ENCODE measurements at places on chromosomes 16 and 17.

- no peak for DNase-seq
Measured at GRCh38 chr16:15897121-15897780, 8.8 kb upstream of the CEP20 start.

DNA sequence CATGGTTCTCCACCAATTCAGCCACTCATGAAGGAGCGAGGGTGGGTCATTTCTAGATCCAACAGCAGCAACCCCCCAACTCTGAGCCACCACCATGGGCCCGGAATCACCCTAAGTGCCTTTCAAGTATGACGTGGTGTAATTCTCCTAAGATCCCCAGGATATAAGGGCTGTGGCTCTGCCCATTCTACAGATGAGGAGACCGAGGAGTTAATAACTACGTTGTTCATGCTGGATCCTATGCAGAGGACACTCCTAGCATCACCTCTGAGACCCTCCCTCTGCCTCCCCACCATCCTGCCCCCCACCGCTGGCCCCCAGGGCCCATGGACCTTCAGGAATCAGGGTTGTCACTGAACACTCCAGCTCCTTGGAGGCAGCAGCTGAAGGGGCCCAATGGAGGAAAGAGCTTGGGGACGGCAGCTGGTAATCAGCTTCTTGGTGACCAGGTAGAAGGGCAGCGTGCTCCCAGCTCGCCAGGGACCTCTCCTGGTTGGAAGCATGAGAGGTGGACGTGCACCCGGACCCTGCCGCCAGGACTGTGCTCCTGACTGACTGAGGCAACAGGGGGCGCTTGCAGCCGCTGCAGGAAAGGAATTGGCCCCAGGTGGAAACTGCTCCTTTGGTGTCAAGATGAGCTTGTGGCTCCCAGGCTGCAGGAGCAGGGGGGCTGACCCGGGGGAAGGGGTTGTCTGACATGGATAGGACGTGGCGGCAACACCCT, 28.2 kb upstream of the CACNG1 start:
- DNase-seq: no peak

GRCh38 chr17:77880711-77881450, 77.6 kb upstream of the TNRC6C start:
- no peak for DNase-seq

- no peak for DNase-seq
Measured at GRCh38 chr17:4386406-4386805, 19.9 kb upstream of the UBE2G1 start.

GRCh38 chr16:25553711-25554436, 137.9 kb upstream of the HS3ST4 start:
- no peak for DNase-seq

GRCh38 chr16:72764015-72764654, 283.8 kb downstream of the ZFHX3 start:
- no peak for DNase-seq

- DNase-seq: no peak
Measured at GRCh38 chr16:59289151-59289550, 555.0 kb upstream of the GOT2 start.

DNA sequence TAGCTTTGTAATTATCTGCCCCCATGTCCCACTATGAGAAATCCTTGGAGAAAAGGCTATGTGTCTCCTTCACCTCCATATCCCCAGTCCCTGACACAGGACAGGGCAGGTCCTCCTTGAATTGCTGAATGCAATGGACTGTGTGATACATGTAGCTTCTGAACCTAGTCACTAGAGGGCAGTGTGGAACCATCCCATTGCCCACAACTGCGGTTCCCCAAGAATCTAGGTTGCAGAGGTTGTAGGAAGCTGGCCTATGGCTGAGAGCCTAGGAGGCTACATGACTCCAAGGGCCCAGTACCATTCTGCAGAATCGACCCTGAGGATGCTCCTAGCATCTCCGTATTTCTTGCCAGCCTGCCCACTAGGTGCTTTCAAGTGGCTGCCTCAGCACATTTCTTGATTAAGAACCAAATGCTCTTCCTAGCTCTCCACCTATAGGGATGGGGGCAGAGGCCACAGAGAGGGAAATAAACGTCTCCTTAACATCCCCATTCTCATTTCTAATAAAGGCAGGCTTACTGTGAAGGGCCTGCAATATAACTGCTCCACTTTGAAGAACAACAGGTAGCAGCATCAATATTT, 394.0 kb downstream of the CA10 start:
- peak; percentile 59 for DNase-seq

DNA sequence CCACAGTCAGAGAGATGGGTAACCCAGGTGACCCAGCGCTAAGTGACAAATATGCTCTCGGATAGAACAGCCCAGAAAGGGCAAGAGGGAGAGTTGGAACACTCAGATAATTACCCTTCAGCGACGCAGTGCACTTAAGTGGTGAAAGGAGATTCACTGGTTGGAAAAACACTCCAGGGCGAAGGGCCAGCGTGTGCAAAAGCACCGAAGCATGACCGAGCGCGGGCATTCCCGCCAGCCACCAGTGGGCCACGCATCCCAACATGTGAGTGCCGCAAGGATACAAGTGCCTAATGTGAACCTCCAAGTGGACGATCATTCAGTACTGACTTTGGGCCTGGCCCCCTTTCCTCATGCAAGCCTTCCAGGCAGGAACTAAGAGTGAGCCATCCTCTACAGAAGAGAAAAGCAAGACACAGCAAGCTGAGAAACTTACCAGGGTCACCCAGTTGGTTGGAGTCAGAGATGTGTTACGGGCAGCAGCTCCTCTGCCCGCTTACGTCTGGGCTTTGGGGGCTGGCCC, 258.4 kb downstream of the C16orf95 start:
- no peak for DNase-seq

GRCh38 chr17:45225964-45226530, 4.4 kb downstream of the FMNL1 start:
- peak; percentile 97 for DNase-seq

DNA sequence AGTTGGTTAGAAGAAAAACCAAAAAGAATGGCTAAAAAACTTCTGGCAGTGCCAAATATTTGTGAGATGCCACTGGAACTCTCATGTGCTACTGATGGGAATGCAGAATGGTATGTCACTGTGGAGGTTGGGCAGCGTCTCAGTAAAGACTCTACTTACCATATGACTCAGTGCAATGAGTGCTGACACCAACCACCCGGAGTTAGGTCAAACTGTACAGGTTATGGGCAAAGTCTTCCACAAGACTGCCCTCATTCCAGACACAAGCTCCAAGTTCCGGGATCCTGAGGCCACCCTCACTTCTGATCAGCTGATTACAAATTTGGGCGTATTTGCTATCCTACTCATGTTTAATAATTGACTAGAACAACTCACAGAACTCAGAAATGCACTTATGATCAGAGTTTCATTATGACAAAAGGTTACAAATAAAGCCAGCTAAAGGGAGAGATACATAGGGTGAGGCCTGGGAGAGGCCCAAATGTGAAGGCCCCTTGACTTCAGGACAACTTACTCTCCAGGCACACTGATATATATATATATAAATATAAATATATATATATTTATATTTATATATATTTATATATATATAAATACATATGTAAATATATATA, 114.9 kb downstream of the TRIM37 start:
- no peak for DNase-seq

DNA sequence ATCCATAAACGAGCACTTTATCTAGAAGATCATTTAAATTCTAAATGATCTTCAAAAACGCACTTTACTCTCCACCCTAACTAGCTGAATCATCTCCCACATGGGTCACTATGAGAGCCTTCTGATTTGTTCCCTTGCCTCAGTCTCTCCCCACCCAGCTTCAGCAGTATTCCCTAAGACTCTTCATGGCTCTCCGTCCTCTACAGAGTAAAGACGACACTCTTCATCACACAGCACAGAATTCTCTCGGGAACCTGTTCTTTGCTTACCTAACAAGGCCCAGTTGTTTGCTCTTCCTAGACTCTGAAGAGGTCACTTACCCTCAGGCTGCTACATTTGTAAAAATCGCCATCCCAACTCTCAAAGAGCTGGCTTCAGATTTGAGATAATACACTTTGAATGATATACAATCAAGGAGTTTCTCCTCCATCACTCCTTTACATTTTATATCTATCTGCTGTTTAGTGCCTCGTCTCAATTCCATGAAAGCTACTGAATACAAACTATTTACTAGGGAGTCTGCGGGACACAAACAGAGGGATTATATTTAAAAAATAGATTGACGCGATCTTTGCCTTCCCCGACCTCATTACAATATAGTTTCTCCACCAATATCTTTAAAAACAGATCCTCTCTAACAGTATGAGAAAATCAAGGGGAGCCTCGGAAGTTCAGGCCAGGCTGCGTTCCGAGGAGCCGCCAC, 511 bp upstream of the LIG3 start:
- no peak for DNase-seq

GRCh38 chr17:75979705-75980187, 706 bp downstream of the TEN1 start:
- no peak for DNase-seq

GRCh38 chr16:82300374-82300951, 130.4 kb upstream of the MPHOSPH6 start:
- DNase-seq: no peak

DNA sequence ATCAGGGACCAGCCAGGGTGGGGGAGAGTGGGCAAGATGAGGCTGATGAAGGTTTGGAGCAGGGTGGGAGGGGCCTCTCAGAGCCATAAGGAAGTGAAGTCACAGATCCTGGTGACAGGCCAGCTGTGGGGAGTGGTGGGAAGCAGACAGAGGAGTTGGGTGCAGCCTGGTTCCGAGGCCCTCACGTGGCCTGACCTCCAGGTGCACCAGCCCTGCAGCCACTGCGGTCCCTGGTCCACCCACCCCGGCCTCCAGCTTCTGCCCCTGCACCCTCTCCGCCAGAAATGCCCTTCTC, 3.9 kb upstream of the ZFPM1 start:
- no peak for DNase-seq

DNA sequence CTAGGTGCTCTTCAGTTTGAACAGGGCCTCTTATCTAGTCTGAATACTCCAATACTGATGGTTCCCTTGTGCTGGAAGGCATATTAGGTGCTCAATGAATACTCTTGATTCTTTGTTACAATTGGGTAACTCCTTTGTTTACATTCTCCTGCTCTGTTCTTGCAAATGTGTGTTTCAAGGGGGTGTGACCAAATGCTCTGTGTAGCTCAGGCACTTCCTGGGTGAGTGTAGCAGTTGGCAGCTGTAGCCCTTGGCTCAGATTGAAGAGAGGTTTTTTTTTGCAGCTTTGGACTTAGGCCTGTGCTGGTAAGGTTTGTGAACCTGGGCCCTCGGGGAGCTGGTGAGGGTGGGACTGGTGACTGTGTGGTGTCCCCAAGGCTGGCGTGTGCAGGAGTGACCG, 20.2 kb downstream of the TBCD start:
- no peak for DNase-seq

GRCh38 chr17:72192800-72193192, 72.0 kb downstream of the SOX9 start:
- DNase-seq: no peak

DNA sequence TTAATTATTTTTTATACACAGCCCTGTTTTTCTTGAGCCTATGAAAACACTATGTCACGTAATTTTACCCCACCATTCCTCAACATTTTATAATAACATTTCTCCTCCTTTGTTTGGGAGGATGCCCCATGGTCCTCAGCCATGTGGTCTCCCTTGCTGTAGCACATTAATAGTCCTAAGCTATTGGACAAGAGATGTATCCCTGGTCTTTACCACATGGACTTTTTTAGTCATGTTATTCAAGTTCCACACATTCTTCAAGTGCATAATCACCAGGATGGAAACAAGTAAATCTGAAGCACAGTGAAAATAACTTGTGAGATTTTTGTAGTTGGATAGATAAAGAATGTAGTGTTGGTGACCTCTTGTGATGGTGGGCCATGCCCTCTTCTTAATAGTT, 2.0 kb upstream of the KRTAP2-3 start:
- no peak for DNase-seq

DNA sequence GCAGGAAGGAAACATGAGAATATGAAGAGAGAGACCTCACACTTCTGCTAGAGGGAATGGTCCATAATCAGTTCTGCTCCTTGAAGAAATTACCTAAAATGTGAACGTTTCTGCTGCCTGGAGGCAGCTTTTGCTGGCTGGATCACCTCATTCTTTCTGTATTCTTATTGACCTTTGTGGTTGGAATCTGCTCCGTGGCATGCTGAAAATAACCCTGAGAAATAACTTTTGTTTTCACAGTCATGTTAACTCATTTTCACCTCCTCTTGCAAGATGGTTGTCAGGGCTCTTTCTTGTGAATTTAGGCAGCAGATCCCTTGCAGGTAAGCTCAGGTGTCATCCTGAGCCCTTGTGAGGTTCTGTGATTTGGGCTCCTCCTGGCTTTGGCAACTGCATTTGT, 70.2 kb downstream of the IRF8 start:
- DNase-seq: no peak

DNA sequence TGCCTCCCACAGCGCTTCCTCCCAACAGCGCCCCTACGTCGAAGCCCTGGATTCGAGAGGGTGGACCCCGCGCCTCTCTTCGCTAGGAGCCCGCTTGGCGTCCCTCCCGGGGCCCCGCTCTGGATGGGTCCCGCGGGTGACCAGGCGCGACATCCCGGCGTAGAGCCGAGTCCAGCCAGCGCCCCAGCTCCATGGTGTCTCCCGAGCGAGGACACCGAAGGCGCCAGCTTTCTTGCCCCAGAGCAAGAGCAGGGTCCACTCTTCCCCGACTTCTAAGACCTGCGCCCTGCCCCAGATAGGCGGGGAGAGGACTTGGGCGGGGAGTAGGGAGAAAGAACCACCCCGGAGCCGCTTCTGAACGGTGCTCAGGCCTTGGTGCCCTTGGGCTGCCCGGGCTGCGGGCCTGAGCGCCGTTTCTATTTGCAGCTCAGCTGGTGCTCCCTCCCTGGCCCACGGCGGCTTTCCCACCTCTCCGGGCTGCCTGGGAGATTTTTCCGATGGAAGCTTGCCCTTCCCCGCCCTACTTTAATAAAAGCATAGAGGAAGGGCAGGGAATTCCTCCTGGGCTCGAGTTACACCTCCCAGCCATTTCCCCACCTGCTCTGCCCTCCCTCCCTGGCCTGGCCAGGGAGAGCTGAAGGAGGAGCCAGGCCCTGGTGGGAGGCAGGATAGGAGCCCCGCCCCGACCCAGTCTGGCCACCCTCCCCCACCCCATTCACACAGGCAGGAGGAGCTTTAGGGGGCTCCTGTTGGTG, 1.8 kb downstream of the MMP15 start:
- no peak for DNase-seq

DNA sequence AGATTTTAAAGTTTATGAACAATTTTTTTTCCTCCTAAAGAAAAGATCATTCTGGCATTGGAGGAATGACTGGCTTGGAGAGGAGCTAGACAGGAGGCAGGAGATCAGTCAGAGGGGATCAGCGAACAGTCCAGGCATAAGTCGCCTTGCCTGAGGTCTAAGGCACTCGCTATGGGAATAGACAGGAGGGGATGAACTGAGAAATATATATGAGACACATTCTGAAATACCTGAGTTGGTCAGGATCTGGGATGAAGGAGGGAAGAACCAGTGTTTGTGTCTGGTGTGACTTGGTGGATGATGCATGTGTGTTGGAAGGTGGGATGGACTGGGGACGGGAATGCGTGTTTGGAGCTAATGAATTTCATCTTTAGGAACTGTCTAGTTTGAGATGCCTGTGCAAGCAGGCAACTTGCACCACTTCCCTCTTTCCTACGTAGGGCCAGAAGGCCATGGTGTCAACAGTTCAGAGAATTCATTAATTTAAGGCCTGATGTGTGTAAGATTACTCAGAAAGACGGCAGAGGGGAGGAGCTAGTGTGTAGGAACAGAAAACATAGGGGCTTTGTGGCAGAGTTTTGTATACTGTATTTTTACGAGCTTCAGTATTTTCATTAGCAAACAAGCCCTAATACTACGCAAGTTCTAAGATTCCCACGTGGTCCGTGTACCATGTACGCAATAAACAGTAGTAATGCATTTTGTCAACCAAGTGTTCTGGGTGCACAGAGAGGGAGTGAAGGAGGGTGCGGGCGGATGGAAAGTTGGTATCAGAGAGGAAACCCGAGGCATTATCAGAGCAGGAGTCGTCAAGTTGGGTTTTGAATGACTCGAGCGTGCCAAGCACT, 825 bp downstream of the HEATR6 start:
- DNase-seq: no peak

All from activated CD4-positive, alpha-beta T cell treated with anti-CD3 and anti-CD28 coated beads, Interleukin-2, amount 10 ng/mL, durations not matched to agents 7 days and 5 days (primary cell).